ENCODE measurements at places on chromosomes 1 and 21.

DNA sequence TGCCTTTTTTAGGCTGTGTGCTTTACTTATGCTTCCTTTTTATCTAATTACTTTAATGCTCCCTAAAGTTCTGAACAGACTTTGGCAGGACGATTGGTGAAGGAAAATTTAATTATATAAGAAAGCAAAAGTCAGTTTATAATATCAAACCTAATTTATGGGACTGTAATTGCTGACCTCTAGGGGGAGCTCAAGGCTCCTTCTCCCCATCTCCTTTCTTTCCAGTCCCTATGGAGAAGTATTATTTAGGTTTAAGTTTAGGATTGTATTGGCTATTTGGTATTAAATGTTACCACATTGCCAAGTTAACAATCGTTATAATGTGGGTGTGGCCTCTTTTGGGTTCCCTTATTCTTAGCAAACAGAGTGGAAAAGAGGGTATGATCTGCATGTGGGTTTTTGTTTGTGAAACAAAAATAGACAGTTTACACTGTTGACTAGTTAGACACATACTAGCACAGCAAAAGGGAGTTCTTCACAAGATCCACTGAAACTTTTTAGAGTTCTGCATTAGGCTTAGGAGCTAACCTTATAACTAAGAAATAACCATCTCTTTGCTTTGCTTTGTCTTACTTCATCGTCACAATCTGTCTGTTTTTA, 48.2 kb upstream of the TNFSF4 start:
- DNase-seq: no peak

DNA sequence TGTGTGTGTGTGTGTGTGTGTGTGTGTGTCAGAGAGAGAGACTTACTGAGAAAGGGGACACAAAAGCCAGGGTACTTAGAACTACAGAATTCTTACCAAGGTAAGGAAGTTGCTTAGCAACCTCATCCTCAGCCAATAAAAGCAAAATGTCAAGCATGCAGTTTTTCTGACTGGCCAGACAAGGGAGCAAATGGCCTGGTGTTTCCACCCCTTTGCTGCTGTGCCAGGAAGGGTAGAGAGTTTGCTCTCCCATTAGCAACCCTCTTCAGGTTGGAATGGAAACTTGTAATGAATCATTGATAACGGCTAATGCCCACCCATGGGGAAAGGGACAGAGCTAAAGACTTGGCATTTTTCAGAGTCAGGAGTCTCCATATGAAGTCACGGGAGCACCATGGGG, 10.6 kb downstream of the RXRG start:
- DNase-seq: no peak

DNA sequence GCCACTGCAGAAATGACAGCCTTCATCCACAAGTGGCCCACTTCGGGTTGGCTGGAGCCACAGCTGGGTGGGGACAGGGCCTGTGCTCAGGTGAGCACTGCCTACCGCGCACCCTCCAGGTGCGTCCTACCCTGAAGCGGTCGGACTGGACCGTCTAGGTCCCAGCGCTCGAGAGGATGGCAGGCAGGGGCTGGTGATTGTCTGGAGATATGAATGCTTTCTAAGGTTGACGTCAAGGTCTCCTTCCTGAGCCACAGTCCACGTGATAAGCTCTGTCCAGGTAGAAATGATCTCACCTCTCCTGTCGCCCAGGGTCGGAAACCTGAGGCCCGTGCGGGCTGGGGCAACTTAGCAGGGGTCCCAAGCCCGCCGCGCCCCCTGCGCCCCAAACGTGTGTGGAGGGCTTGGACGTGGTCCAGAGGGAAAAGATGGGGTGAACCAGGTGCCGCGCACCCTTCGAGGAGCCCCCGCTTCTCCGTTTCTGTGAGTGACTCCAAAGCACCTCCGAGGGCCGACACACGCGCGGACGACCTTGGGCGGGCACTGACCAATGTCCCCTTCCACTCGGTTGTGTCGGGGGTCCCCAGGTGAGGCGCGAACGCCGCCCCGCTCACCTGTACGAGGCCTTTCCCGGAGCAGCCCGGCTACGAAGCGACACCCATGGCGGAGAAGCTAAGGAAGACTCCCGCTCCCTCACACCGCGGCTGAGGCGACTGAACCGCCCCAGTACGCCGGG, 853 bp upstream of the DOP1B start:
- no peak for DNase-seq

DNA sequence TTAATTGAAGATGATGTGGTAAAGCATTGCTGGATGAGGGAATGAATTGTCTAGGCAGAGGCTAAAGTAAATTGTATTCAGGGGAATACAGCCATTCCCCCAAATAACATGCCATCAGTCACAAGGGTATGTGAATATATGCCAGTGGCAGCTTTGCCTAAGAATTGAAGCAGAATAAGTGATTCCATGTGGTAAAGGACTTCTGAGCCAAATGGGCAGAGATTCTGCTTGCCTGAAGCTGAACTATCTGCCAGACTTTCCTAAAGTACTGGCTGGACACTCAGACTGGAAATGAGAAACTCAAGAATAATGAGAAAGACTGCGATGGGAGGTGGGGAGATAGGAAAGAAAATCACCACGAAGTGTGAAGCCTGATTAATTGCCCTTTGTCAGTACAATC, 2.4 kb downstream of the LIX1L start:
- no peak for DNase-seq

DNA sequence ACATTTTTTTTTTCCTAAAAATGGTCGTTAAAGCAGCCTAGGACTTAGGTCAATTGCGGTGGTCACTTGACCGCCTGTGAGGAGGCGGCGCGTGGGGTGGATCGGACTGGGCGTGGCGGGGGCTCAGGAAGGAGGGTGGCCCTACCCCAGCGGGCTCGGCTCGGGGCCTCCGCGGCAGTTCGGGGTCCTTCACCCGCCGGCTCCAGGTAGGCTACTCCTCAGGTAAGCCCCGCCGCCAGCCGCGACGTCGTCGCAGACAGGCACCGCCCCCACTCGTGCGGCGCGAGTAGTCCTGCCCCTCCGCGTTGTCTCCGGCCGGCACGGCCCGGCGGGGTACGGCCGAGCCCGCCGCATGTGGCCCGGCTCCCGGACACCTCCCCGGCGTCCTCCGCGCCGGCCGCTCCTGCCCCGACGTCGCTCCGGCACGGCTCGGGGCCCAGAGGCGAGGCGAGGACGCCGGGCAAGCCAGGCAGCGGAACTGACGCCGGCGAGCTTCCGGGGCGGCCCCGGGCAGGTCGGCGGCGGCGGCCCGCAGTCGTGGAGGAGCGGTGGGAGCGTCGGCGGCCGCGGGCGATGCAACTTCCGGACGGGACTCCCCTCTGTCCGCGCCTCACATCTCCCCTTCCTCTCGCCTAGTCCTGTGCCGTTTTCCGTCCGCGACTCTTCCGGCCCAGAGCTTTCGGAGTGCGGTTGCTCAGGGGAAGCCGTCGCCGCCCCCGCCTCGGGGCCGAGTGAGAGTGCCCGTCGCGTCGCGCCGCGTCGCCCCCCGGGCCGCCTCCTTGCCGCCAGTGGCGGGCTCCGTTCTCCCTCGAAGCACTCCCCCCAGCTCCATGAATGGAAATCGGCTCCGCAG, at the start of gene AGO3:
Gene AGO3, plus strand, starts transcription at position 513 of the 853 bp plus-strand sequence. Its CDS starts 322 bp downstream, at position 835.
- no peak for DNase-seq

GRCh38 chr1:244154508-244154871, 103.4 kb downstream of the ZBTB18 start:
- no peak for DNase-seq

- DNase-seq: no peak
These were observed 19.7 kb downstream of the USP48 start for GRCh38 chr1:21763236-21763635.

DNA sequence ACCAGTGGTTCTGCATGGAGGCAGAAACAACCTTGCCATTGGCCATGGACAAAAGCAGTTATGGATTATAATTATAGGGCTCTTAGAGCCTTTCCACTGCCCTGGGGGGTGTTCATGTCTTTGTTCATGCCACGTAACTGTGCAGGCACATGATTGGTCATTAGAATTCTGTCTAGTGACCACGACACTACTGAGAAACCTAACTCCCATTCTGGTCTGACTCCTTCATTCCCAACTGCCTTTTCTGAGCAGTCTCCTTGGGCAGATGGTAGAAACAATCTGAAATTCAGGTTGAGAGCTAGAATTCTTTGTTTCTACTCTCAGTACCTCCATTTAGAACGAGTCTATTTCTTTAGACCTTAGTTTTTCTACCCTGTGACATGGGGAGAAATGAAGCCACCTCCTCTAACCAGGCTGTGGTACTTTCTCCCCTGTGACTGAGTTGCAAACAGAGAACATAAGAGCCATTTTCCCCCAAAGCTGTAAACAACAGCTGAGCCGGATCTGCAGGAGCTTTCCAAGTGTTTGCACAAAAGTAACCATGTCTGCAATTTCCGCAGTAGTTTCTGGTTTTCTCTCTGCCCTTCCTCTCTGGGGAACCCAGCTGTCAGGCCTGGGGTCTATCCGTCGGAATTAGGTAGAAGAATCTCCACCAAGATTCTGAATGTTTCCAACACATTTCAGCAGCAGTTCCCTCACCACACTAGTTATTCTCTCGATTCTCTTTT, 37.7 kb upstream of the IPO9 start:
- no peak for DNase-seq

DNA sequence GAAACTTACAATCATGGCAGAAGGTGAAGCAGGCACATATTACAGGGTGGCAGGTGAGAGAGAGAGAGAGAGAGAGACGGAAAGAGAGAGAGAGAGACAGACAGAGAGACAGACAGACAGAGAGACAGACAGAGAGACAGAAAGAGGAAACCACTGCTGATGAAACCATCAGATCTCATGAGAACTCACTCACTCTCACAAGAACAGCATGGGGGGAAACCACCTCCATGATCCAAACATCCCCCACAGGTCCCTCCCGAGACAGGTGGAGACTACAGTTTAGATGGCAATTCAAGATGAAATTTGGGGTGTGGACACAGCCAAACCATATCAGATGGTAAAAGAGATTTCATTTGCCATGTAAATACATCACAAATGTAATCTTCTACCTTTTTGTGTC, 708.1 kb downstream of the MRPL39 start:
- DNase-seq: no peak

DNA sequence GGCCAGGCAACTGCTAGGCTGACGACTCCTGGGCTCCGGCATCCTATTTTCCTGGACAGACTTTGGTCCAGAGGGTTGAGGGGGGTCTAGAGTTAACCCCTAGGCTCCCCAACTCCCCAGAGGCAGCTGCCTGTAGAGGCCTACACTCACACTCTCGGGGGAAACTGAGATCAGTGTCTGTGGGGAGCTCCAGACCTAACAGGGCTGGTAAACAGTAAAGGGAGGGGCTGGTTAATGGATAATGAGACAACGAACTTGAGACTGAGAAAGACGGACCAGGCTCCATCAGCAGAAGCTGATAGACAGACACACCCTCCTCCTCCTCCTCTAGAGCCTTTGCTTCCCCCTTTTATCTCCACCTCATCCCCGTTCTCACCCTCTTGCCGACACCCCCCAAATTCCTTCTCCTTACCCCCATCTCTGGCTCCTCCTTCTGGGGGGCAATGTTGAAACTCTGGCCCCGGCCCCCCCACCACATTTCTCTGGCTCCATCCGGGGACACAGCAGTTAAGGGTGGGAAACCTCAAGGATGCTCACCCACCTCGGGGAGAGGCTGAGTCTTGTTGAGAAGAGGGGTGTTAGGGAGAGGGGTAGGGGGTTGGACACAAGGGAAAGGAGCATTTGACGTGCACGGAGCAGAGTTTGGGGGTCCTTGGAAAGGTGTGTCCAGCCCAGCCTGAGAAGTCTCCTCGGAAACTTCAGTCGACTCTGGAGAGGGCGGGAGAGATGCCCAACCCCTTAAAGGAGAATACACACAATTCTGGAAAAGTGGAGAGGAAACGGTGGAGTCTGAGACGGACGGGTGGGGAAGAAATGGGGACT, at the start of gene MTMR11:
Gene MTMR11, minus strand, starts transcription at position 710 of the 822 bp plus-strand sequence. Its CDS starts 232 bp downstream, at position 478.
- no peak for DNase-seq

GRCh38 chr1:213704941-213705340, 282.8 kb upstream of the PROX1 start:
- no peak for DNase-seq

- DNase-seq: no peak
These were observed 9.9 kb upstream of the NADK start for GRCh38 chr1:1788136-1788535.

DNA sequence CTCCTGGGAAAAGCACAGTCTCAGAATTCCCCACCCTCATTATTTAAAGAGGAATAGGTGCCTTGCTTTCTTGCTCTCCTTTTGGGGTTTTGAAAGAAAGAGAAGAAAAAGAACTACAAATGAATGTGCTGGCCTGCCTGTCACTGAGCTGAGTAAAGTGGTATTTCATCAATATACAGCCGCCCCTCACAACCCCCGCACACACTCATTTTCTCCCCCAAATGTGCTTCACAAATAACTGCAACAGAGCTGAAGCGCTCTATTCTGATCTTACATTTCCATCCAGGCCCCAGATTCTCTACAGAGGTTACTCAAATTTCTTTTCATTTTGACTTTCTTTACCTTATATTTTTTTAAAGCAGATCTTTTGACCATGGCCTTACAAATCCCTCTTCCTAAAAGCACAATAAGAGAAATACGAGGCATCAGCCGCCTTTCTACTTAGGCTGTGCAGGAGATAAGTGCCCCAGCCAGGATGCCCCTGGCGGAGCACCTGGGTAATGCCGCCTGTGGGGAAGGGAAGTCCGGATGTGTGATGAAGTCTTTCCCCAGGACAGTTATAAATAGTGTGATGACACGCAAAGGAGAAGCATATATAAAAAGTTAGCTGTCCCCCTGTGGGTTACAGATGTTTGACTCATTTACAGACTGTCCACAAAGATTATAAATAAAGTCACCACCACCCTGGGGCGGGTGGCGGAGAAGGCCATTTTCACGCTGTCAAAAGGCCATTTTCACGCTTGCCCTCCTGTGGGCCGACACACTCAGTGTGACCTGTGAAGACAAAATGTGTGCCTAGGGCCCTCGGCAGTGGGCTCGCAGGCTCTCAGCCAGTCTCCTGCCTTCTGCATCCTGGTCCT, 6.5 kb downstream of the KCNN3 start:
- DNase-seq: no peak

Measured in cerebellar nuclear complex (tissue), 1 donor.